Stimulated activated CD8-positive, alpha-beta memory T cell treated with anti-CD3 and anti-CD28 coated beads, Interleukin-15, amount 100 ng/mL, for 1 hour (primary cell): ENCODE measurements at places on chromosomes 6 and 20.

DNA sequence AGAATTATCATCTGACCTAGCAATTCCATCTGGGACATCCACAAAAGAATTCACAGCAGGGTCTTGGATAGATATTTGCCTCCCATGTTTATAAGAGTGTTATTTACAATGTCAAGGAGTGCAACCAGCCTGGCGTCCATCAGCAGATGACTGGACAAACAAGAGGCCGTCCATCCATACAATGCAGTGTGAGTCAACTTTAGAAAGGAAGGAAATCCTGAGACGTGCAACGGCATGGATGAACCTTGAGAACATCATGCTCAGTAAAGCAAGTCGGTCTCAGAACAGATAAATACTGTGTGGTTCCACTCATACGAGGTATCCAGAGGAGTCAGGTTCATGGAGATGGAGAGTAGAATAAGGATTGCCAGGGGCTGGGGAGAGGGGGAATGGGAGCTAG, 46.4 kb downstream of the FOXF2 start:
- no peak for DNase-seq

DNA sequence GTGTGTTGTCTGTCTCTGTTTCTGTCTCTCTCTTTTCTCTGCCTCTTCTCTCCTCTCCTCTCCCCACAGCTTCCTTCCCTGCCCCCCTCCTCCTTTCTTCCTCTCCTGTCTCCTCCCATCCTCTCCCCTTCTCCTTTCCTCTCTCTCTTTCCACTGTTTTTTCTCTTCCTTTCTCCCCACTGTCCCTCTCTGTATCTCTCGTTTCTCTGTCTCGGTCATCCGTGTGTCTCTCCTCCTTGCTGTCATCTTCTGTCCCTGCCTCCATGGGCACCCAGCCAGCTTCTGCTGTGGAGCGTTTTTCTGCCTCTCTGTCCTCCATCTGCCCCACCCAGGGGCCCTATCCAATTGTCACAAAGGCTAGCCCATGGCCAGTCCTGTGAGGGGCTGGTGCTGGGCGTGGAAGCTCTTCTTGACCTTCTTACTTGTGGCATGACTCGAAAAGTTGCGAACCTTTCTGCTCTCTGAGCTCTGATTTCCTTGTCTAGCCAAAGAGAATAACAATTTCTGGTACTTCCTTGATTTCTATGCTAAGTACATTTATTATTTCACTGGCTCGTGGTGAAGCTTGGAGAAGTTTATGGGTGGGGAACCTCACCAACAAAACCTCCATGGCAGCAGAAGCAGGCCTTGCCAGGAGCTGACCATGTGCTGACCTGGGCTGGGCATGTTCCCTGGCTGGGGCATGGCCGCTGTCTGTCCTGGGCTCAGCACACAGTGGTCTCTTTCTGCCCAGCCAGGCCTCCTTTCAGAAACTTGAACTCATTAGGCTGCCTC, 69.3 kb downstream of the CEBPB start:
- no peak for DNase-seq

- DNase-seq = no peak
Observed at GRCh38 chr6:103870970-103871369, 988.7 kb downstream of the HACE1 start.

DNA sequence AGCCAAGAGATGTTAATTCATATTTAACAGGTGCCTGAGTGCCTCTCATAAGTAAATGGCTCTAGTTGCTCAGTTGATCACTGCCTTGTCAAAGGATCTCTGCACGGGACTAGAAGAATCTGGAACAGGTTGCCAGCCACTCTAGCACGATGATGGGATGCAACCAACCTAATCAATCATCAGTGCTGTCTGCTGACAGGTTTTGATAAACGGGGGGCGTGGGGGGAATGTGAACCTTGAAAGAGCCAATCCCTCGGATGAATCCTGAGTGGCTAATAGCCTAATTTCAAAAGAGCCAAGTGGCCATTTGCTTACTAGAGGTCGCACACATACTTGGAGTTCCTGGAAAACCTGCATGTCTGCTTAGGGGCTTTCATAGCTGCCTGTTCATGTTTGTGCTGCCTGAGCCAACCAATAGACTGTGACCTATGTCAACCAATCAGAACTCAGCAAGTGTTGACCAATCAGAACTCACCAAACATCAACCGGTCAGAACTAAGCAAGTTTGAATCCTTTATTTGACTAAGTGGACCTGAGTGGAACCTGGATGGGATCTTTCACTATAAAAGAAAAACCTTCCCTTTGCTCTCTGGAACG, 43.5 kb upstream of the ECI2 start:
- no peak for DNase-seq

DNA sequence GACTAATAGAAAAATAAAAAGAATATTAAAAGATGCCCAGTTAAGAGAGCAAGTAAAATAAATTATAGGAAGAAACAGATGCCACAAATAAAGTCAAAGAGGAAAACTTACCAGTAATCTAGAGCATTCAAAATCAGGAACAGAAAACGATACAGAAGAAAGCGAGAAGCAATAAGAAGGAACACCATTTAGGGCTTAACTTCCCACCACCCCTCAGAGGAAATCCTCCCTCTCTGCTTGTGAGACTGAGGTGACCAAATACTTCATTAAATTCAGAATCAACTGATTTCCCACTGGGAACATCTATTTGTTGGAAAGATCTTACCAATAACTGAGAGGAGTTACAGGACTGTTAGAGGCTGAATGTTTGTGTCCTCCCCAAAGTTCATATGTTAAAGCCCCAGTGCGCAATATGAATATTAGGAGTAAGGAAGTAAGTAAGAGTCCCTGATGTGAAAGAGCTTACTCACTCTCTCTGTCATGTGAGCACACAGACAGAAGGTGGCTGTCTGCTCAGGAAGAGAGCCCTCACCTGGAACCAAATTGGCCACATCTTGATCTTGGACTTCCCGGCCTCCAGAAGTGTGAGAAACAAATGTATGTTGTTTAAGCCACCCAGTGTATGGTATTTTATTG, 19.5 kb downstream of the KATNA1 start:
- no peak for DNase-seq

GRCh38 chr6:40128127-40128526, 193.9 kb upstream of the MOCS1 start:
- no peak for DNase-seq

DNA sequence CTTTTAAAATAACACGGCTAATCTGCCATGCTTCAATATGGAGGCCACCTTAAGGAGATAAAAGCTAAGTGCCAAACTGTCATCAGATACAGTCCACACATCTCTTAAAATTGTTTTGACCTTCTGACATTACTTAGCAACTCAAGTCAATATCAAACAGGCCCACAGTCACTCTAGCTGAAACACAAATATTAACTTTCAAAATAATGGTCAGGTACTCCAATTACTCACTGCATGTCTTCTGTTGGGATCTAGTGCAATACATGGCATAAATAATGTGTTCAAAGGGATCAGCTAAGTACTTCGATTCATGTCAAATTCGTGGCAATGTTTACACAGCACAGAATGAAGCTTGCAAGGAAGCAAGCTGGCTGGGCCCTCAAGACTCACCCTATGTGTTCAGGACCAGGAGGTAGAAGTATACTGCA, 133.9 kb upstream of the BEND6 start:
- DNase-seq = no peak

GRCh38 chr6:54058236-54058635, 53.0 kb upstream of the MLIP start:
- DNase-seq = no peak

GRCh38 chr6:30769853-30770524, 25.6 kb upstream of the IER3 start:
- no peak for DNase-seq

DNA sequence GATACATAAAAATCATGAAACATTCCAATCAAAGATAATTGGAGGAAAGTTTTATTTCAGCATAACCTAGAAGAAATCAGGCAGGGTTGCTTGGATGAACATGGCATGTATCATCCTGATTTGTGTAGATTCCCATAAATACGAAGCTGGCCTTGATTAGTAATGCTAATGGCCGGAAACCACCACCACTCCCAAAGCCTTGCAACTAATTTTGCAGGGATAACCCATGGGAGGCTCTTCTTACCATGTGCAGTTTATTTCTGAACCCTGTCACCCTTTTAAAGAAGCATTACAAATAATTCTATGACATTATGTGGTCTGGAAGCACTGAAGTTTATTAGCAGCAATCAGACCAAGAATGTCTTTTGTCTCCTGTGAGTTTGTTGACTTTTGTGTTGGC, 80.8 kb downstream of the AIG1 start:
- DNase-seq = no peak

GRCh38 chr6:137214931-137215330, 4.3 kb downstream of the IFNGR1 start:
- DNase-seq = no peak
